ENCODE measurements at places on chromosomes 7 and 10.

DNA sequence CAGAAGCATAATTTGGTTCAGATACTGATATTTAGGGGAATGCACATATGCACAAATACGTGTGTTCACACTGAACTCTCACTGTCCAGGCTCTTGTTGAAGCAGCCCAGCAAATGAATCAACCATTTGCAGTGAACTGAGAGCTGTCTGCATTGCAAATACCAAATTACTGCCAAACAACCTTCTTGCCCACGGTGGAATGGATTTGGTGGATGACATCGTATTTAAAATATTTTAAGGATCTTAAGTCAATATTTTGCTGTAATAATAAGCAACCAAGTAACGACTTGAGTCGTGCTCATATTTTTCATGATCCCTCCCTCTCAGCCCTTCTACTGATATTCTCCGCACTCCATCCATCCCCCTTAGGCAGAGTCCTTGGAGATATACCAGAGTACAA is 107.9 kb upstream of the FEZF1 start:
- no peak for DNase-seq

- no peak for DNase-seq
Measured at GRCh38 chr7:101097561-101097960, 12.3 kb downstream of the TRIM56 start.

DNA sequence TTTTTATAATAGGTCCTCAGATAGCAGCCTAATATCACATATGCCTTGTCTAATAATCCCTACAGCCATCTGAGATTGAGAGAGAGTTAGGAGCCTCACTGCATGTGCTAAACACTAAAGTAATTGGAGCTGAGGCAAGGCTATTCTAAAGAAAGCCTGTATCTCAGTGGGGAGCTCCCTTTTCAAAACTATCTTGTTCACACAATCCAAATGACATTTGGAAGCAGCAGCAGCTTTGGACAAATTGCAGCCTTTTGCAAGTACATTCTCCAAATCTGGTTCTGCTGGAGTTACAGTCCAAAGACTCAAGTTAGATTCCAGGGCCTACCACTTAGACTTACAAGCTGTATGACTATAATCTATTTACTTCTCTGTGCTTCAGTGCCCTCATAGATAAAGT is 104.5 kb downstream of the MACC1 start:
- DNase-seq, result no peak

- DNase-seq, result no peak
Measured at GRCh38 chr10:79417266-79417665, 28.2 kb downstream of the ZCCHC24 start.

GRCh38 chr10:17655567-17656146 is 11.7 kb downstream of the STAM start:
- no peak for DNase-seq

- DNase-seq, result no peak
Measured at GRCh38 chr10:68553138-68553537, 7.0 kb upstream of the TET1 start.

- DNase-seq, result no peak
Measured at GRCh38 chr10:52297747-52298146, 16.3 kb upstream of the DKK1 start.

DNA sequence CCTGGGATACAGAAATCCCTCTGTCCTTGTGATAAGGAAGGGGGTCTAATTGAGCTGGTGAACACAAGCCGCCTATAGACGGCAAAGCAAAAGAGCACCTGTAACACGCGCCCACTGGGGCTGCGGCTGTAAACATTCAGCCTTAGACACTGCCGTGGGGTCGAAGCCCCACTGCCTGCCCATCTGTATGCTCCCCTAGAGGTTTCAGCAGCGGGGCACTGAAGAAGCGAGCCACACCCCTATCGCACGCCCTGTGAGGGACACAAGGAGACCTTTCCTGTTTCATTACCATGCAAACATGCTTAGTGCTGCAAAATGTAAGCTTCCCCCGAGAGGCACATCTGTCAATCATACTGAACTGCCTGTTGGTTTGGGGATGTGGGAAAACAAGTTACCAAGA is 82.1 kb downstream of the NRP1 start:
- no peak for DNase-seq

- no peak for DNase-seq
Measured at GRCh38 chr7:1843921-1844335, 173.9 kb downstream of the ELFN1 start.

- no peak for DNase-seq
Measured at GRCh38 chr7:7706101-7706511, 12.3 kb downstream of the RPA3 start.

- DNase-seq, result no peak
Measured at GRCh38 chr7:20665096-20665495, 49.6 kb downstream of the ABCB5 start.

- no peak for DNase-seq
Measured at GRCh38 chr10:86775056-86775869, 18.8 kb downstream of the BMPR1A start.

DNA sequence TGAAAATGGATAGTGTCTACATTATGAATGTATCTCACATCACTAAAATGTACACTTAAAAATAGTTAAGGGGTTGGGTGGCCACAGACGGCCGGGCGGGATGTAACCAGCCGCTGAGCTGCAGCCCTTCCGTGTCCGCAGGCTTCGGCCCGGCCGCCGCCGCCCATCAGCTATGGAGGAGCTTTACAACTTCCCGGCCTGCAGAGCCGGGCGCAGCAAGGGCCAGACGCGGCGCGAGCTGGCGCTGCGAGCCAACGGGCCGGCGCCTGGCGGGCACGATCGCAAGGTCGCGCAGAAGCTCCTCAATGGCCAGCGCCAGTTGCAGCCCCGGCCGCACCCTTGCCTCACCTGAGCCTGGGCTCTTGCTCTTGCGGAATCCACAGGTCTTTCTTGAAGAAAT is 69.1 kb downstream of the KMT2C start:
- no peak for DNase-seq

GRCh38 chr10:100510533-100511308 is 8.9 kb downstream of the SEC31B start:
- no peak for DNase-seq

DNA sequence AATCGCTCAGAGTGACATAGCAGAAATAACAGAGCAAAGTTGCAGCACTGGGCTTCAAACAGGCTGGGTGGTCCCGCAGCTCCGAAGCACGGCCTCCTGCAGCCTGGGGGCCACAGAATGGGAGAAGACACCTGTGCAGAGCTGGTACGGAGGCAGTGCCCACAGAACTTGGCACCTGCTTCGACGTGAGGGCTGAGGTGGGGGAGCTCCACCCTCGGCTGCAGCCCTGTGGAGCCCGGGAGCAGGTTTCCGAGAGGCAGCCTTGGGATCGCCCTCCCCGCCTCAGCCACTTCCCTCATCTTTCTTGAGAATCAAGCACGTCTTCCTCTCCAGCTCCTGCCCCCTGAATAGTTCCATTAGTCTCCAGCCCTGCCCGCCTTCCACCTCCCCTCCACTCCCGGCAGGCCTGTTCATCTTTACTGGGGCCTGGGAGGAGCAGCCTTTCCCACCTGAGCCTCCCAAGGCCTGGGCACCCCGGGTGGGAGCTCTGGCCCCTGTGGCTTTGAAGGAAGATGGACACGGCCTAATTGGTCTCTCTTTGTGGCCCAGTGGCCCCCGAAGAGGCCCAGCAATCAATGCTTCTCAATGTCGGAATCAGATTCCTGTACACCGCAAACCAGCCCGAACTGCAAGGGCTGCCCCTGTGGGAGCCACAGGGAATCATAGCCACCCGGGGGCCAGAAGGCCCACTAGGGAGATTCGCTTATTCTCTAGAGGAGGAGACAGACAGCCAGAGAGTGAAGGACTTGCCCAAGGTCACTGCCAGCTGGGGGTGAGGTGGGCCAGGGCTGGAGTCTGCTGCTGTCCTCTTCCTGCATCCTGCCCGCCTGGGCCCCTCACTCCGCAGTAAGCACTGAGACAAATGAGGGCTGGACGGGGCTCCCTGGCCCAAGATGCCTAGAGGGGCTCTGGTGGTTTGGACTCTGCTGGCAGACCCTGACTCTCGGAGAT is 17.0 kb upstream of the PCBD1 start:
- no peak for DNase-seq

GRCh38 chr10:35331894-35332640 is 4.2 kb upstream of the CCNY start:
- no peak for DNase-seq

- DNase-seq, result no peak
Measured at GRCh38 chr10:108902619-108903285, 1020.6 kb downstream of the XPNPEP1 start.

GRCh38 chr10:95279042-95279820 is 11.6 kb downstream of the PDLIM1 start:
- no peak for DNase-seq

- DNase-seq, result peak; percentile 47
Measured at GRCh38 chr7:78607099-78607498, 808.5 kb downstream of the PHTF2 start.

- DNase-seq, result no peak
Measured at GRCh38 chr10:30007406-30007805, 52.0 kb downstream of the JCAD start.

GRCh38 chr10:128938558-128938957 is 528.5 kb upstream of the MGMT start:
- no peak for DNase-seq

DNA sequence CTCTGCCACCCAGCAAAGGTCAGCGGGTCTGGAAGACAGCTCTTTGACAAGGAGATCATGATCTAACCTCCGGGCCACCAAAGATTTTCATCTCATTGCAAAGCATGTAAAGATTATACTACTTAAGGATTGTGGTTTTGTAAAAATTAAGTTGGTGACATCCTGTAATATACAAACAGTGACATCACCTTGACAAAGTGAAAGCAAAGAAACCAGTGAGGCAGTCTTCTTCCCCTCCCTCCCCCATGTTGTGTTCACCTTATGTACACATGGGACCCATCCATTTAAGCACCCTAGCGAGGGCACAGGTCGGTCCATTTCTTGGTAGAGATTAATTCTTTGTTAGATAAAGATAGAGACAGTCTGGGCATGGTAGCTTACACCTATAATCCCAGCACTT is 3.9 kb downstream of the MDH2 start:
- DNase-seq, result no peak

DNA sequence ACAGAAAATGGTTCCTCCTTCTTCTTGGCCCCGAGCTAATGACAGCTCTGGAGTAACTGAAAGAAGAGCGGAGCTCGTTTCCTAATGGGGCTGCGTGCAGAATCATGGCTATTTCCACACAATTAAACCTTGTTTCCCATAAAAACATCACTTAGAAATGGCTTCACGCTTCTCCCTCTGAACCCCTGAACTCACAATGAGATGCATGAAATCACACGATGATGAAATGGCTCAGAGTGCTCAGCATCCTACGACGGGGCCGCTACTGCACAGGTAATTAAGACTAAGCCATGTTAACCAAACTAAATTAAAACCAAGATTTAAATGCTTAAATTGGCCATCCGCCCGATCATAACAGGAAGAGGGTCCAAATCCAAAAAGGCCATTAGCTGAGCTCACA is 80.0 kb upstream of the DNAAF5 start:
- no peak for DNase-seq

DNA sequence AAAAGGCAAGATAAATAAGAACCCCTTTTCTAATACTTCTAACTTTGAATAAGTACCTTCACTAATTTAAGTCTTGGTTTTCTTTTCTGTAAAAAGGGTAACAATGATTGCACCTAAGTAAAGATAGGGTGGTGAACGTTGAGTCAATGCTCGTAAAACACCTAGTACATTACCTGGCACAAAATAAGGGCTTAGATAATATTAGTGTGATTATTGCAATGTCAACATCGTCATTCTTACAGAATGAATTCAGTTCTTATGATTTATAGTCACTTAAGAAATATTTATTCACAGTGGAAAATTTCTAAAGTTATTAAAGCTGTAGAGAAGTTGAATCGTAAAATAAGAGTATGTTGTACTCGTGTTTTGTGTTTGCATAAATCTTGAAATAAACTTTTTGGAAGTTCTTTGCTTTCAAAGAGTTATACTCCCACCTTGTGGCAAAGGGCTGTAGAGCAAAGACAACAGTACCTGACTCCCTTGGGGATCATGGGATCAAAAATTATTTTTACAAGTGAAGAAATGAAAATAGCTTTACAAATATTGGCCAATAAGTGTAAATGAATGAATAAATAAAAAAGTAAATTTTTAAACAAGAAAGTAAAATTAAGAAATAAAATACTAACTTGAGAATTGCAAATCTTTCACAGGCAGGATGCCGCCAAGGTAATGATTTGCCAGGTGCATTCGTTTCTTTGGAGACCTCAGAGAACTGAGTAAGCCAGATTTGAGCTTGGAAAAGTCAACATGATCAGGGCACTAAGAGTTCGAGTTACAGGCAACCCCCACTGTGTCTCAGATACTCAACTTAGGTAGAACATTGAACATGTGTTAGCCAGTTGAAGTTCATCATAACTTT is 285.8 kb upstream of the CACNA2D1 start:
- peak; percentile 38 for DNase-seq

DNA sequence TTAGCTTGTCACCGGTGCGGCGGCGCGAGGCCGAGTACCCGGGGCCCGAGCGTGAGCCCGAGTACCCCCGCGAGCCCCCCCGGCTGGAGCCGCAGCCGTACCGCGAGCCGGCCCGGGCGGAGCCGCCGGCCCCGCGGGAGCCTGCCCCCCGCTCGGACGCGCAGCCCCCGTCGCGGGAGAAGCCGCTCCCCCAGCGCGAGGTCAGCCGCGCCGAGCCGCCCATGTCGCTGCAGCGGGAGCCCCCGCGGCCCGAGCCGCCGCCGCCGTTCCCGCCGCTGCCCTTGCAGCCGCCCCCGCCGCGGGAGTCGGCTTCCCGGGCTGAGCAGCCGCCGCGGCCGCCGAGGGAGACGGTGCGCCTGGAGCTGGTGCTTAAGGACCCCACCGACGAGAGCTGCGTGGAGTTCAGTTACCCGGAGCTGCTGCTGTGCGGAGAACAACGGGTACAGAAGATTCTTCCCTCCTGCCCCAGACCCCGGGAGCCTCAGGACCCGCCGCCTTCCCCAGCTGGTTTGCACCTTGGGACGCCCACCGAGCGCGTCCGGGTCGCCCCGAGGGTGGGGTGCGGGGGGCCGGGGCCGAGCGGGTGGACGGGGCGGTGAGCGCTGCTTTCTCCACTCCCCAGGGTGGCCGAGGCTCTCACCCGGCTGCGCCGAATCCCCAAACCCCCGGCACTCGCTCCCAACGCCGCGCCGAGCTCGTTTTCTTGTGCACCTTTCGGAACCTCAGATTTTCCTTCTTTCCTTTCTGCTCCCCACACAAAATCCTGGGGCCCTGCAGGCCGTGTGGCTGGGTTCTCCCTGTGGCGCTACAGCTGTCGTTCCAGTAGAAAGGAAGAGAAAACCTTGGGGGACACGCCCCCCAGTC is 708 bp downstream of the UBN2 start:
- DNase-seq, result peak; percentile 22

GRCh38 chr7:29086545-29086944 is 59.8 kb downstream of the CPVL start:
- DNase-seq, result no peak

- DNase-seq, result peak; percentile 83
Measured at GRCh38 chr7:105429746-105430612, 41.3 kb upstream of the SRPK2 start.

GRCh38 chr10:5433182-5433581 is 20.8 kb downstream of the NET1 start:
- no peak for DNase-seq

Data from NCI-H526 (cell line).